ENCODE measurements at places on chromosomes 7 and 10.

DNA sequence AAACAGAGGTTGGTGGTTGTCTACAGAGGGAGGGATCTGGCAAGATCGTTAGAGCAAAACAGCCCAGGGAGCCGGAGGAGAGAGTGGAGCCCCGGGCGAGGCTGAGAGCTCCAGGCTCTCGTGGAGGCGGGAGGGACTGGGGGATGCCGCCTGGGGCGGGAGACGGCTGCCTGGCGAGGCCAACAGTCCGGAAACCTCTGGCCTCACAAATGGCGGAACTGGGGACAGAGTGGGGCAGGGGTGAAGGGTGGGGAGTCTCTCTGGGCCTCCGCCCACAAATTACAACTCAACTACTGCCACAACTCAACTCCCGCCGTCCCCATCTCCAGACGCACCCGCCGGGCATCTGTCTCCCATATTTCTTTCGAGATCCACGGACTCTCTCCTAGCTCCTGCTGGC, 47.7 kb downstream of the CLEC2L start:
- DNase-seq, result no peak

DNA sequence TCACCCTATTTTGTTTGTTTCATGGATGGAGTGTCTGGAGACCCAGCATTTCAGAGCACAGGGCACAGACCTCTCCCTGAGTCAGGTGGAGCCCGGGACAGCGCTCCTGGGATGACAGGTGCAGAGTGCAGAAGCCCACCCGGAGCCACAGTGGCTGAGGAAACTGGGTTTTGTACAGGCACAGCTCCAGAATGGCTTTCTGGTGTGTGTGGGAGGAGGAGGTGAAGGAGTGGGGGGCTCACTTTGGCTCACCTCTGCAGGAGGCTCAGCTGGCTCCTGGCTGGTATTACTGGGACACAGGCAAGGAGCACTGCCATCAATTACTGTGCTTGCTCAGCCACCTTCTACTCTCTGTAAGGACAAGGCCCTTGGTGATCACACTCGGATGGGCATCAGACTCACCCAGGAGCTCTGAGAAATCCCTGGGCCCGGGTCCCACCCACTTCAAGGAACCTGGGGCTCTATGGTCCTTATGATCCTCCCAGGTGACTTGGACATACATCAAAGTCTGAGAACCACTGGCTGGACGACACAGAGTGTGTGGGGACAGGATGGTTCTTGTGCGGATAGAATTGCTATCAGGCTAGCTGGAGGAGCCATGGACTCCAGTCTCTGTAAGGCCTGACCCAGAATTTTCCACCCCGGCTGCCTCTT, 221.1 kb upstream of the ZNF32 start:
- no peak for DNase-seq

DNA sequence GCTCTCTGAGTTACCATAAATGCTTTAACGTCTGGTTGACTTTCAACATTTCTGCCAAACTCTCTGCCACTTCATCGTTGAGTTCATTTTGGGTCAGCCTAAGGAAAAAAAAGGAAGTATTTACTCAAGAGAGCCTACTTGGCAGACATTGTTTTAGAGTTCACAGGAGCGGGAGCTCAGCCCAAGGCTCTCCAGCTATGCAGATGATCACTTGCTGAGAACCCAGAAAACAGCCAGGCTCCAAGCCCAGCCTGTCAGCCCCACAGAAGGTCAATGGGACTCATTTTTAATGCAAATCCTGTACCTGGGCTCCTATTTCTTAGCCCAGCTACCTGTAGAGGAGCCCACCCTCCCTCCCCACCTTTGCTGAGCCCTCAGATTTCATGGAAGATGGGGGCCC, 45.5 kb downstream of the NOD1 start:
- DNase-seq, result no peak

DNA sequence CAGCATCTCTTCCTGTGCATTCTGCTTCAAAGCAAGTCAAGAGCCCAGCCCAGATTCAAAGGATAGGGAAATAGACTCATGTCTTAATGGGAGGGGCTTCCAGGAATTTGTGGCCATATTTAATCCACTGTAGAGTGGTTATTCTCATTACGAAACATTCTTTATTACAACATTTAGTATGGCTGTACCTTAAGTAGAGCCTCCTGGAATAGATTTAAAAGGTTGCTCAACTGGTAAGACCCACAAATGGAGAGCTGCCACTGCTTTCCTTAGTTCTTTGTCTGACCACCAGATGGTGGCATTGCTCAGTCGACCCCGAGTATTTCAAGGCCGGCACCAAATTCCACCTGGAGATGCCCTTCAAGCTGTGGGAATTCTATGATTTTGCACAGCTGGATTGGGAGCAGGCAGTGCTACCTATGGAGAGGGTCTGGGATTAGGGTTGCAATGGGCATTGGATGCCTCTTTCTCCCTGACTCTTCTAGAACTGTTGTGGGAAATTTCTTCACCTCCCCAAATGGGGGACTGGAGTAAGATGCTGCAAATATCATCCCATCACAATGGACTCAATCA, 102.2 kb downstream of the RBM20 start:
- DNase-seq, result peak; percentile 69

DNA sequence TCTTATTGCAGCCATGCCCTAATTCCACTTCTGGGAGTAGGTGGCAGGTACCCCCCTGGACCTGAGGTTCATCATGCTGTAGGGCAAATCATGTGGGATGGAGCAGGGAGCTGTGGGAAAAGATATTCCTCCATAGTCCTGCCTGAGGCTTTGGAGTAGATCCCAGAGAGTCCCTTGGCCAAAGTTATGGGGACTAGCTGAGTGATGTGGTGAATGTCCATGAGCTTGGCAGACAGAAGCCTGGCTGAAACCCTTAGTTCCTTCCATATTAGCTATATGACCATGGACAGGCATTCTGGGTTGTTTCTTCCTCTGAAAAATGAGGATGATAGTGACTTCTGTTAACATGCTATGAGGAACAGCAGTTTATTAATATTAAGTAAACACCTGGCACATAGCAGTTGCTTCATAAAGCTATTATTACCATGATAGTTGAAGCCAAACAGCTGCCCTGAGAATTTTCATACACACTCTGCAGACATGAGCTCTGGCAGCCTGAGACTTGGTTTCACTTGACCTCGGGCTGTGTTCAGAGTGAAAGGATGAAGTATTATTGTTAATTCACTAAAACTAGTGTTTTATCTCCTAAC, 15.0 kb upstream of the IMPDH1 start:
- DNase-seq, result no peak

DNA sequence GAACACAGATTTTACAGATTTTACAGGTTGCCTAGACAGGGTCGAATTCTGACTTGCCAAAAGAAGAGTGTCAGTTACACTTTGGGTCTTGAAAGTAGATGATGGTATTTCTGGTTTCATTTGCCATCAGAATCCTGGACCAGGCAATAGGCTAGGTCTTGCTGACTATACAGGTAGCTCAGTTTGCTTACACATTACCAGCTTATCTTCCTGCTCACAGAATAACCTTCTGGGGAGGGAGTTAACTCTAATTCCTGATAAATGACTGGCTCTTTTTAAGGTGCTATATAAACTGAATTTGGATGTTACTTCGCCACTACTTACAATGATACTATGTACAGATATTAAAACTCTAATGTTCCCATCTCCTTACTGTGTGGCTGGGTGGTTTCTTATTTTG, 39.8 kb downstream of the GBF1 start:
- no peak for DNase-seq

GRCh38 chr10:112724404-112724991, 225.5 kb upstream of the TCF7L2 start:
- DNase-seq, result no peak

GRCh38 chr7:28026237-28026636, 154.4 kb downstream of the JAZF1 start:
- no peak for DNase-seq

- DNase-seq, result no peak
These were observed 73.0 kb upstream of the CABCOCO1 start for GRCh38 chr10:61589547-61590243.
